ENCODE measurements at places on chromosomes 2 and 18. TPM values are rescaled to one million over a fixed set of nuclear protein-coding genes. Genes with fewer than 3 reads are reported as not detected.

- no peak overlapping the region for H3K27ac ChIP-seq
- no peak for DNase-seq
- H3K4me3 ChIP-seq = no peak overlapping the region
- H3K36me3 ChIP-seq = no peaks in the 10 kb centered on the region
- no peaks in the 10 kb centered on the region for H3K4me1 ChIP-seq
- no peaks in the 10 kb centered on the region for H3K27me3 ChIP-seq
These were observed 28.0 kb downstream of the KIF1A start for GRCh38 chr2:240791821-240792628.

- no peak overlapping the region for H3K27ac ChIP-seq
- no peaks in the 10 kb centered on the region for H3K4me1 ChIP-seq
- no peaks in the 10 kb centered on the region for H3K27me3 ChIP-seq
- no peak for DNase-seq
- no peak overlapping the region for H3K4me3 ChIP-seq
These were observed 21.0 kb upstream of the EDAR start for GRCh38 chr2:109009920-109010610.

DNA sequence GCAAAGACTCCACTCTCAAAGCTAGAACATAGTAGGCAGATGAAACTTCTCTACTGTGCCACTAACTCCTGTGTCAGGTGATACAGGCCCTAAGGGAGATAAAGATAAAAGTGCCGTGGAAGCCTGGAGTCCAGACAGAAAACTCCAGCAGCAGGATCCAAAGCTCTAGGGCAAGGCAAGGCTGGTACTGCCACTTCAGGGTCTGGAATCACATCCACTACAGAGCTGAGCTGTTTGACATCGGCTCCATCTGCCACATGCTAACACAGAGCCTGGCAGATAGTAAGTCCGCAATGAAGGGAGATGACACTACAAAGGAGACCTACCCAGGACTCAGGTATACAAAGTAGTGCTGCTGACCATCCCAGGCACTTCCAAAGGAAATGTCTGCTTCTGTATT lies 34.4 kb downstream of the EPG5 start:
- no peak overlapping the region for H3K27ac ChIP-seq
- no peaks in the 10 kb centered on the region for H3K27me3 ChIP-seq
- peaks cover 10% of the 10 kb centered on the region for H3K36me3 ChIP-seq
- peaks cover 1% of the 10 kb centered on the region for H3K4me1 ChIP-seq

SLC23A3 gene
- 2.6 TPM for total RNA-seq
